NCI-H187 (cell line): ENCODE measurements at places on chromosomes 12 and 14.

GRCh38 chr12:112967306-112967705, 11.0 kb upstream of the OAS2 start:
- no peak for DNase-seq

DNA sequence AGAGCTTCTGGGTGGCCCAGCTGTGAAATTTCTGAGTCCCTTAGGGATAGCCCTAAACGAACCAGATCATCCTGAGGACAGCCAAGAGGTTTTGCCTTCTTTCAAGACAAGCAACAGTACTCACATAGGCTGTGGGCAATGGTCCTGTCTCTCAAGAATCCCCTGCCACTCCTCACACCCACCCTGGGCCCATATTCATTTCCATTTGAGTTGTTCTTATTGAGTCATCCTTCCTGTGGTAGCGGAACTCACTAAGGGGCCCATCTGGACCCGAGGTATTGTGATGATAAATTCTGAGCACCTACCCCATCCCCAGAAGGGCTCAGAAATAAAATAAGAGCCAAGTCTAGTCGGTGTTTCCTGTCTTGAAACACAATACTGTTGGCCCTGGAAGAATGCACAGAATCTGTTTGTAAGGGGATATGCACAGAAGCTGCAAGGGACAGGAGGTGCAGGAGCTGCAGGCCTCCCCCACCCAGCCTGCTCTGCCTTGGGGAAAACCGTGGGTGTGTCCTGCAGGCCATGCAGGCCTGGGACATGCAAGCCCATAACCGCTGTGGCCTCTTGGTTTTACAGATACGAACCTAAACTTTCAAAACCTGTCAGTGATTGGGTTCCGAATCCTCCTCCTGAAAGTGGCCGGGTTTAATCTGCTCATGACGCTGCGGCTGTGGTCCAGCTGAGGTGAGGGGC, 38.9 kb downstream of the DAD1 start:
- DNase-seq: no peak

DNA sequence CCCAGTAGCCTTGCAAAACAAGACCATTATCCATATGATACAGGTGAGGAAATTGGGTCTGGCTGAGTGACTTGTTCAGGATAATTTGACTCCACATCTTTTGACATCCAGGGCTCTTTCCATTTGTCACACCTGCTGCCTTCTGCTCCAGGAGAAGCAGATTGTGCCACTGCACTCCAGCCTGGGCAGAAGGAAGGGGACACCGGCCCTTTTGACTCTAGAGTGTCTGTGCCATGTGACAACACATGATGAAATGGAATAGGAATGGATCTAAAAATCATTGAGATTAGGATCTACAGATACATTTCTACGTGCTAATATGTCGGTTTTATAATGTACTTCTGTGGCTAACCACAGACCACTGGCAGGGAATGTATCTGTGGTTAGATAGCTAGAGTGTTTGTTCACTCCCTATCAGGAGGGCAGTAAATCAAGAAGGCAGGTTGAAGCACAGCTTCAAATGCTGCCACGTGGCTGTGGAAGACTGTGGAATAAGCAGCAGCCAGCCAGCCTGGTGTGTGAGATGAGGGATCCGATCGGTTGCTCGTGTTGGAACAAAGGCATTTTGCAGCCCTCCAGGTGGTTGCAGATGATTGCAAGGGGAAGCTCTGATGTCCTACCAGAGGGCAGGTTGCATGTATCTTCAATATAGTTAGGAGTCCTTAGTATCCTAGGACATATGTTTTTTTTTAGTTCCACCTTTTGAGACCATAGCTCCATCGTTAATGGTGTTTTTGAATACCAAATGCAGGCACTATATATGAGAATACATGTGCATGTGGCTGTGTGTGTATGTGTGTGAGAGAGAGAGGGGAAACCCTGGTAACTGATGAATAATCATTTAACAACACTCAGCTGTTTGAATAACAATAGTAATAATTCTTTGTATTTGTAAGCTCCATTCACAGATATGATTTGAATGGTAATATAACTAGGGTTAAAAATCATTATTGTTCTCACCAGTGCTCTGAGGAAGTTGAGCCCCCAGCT, 28.6 kb downstream of the EML1 start:
- peak; percentile 51 for DNase-seq

GRCh38 chr14:101173698-101174521, 270.4 kb upstream of the RTL1 start:
- DNase-seq: no peak

- no peak for DNase-seq
These were observed 32.9 kb downstream of the RIN3 start for GRCh38 chr14:92546347-92547053.

DNA sequence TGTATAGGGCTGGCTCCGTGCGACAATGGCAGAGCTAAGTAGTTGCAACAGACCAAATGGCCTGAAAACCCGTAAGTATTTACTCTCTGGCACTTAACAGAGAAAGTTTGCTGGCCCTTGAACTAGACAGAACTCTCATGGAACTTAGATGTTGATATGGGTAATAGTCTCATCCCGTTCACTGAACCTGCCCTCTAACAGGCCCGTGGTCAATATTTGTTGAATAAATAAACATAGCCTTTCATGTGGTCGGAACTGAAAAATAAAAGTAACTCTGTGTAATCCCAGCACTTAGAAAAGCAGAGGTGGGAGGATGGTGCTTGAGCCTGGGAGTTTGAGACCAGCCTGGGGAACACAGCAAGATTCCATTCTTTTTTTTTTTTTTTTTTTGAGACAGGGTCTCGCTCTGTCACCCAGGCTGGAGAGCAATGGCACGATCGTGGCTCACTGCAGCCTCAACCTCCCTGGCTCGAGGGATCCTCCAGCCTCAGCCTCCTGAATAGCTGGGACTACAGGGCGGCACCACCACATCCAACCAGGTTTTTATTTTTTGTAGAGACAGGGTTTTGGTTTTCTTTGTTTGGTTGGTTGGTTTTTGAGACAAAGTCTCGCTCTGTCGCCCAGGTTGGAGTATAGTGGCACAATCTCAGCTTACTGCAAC, 29.7 kb downstream of the KDM2B start:
- no peak for DNase-seq

- DNase-seq: no peak
These were observed 1.1 kb downstream of the LIN52 start for GRCh38 chr14:74085828-74086227.

DNA sequence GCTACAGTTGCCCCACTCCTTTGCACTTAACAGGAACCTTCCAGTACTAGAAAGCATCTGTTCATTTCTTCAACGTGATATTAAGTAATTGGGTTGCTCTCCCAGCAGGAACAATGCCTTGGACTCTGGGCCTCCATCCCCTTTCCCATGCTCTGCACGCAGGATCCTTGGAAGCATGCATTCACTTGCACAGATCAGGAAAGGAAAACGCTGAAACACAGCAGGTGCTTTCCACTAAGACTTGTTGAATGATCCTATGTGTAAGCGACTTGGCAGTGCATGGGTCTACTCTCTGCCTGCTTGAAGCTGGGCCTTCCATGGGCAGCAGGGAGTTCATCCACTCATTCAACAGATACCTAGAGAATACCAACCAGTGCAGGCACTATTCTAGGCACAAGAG, 2.3 kb downstream of the LTBP2 start:
- no peak for DNase-seq

- DNase-seq: no peak
These were observed 23.3 kb upstream of the SLC2A3 start for GRCh38 chr12:7959278-7959677.

DNA sequence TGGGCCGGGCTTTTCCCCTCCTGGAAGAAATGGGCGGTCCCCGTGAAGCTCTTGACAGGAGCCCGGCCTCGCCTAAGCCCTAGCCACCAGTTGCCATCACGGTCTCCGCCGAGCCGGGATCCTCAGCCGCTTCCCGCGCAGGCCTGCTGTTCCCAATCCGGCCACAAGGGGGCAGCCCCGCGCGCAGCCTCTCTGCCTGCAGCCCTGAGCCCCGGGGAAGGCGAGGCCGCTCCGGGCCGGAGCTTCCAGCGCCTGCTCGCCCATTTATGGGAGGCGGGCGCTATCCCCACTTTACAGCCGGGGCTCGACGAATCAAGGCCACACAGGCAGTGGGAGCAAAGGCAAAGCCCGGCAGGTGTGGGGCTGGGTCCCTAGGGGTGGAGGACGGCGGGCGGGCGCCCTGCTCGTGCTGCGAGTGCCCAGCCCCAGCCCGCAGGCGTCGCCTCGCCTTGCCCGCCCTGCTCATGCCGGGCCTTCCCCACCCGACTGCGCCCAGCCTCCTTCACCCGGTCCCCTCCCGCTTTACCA, 61.5 kb downstream of the LGMN start:
- DNase-seq: peak; percentile 80

DNA sequence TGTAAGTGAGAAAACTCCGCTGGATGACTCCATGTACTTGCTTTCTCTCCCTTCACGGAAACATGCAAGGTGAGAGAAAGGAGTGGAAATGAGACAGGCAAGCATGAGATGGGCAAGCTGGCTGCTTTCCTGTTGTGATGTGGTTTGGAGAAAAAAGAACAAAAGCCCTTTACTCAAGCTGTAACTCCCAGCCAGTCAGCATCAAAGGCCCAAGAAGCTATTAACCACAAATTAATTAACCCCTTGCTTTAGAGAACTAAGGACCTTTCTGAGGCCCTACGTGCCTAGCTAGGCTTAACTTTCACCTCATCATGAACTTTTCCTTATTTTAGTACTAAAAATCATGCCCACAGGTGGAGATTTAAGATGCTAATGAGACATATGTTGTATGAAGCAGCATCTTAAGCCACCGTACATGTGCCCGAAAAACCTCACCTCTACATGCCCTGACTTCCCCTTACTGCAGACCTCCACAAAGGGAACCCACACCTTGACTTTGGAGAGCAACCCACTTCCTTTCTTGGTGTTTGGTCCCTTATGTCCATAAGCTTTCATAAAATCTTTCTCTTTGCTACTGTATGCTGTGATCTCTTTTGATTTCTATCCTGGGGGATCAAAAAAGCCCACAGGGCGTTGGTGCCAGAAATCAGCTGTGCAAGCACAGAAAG, 87.0 kb downstream of the GALNT8 start:
- DNase-seq: no peak

GRCh38 chr14:104731320-104732294, 7.6 kb downstream of the ADSS1 start:
- no peak for DNase-seq

- DNase-seq: no peak
These were observed 45.8 kb downstream of the MIA2 start for GRCh38 chr14:39279515-39279914.

DNA sequence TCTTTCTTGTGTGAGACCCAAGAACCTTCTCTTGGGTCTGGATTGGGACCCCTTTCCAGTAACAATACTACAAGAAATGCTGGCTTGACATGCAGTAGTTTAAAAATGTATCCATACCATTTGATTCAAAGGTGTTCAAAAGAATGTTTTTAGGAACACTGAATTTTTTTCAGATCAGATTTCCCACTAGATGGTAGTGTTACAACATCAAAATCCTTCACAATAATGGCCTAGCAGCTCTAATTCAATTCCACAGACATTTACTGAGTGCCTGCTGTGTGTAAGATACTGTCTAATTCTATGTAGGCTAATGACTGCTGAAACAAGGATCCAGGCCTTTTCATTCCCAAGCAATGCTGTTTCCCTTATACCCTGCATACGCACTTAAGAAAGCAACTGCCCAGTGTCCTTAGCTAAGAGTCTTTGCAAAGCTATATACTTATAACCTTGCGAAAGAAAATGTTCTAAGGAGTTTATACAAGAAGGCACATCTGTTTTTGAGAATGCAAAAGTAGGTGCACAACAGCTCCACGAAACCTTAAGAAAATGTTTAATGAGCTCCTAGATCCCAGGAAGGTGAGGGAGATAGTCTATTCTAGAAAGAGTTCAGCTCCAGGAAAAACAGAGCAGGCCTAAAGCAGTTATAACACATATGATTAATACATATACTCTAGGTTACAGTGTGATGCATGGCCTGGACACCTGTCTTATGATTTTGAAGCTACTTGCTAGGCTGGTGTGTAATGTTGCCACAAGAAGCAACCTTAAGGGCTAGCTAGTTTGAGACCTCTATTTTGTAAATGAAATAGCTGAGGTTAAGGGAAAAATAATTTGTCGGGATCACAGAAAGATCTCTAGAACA, 50.9 kb upstream of the PKP2 start:
- DNase-seq: no peak

GRCh38 chr14:104135121-104135903, 3.1 kb upstream of the KIF26A start:
- DNase-seq: no peak

GRCh38 chr14:92005019-92005418, 34.8 kb downstream of the TRIP11 start:
- no peak for DNase-seq

GRCh38 chr14:78302841-78303240, 132.7 kb downstream of the NRXN3 start:
- no peak for DNase-seq

DNA sequence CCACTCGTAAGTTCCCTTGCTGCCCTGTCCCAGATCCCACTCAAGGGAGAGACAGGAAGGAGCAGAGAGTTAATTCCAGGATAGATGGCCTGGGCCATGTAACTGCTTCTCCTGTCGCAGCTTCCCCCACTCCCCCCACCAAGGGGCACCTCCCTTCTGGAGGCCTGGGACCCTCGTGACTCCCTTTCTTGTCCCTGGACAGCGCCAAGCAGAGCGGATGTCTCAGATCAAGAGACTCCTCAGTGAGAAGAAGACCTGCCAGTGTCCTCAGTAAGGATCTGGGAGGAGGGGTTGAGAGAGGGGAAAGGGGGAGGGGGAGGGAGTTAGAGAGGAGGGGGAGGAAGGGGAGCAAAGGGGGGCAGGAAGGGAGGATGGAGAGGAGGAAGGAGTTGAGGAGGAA, 3.0 kb upstream of the GPR162 start:
- DNase-seq: no peak

GRCh38 chr12:14982991-14983390, 10.1 kb downstream of the PDE6H start:
- no peak for DNase-seq

- DNase-seq: no peak
These were observed 261.9 kb downstream of the TMEM132D start for GRCh38 chr12:129641926-129642325.

DNA sequence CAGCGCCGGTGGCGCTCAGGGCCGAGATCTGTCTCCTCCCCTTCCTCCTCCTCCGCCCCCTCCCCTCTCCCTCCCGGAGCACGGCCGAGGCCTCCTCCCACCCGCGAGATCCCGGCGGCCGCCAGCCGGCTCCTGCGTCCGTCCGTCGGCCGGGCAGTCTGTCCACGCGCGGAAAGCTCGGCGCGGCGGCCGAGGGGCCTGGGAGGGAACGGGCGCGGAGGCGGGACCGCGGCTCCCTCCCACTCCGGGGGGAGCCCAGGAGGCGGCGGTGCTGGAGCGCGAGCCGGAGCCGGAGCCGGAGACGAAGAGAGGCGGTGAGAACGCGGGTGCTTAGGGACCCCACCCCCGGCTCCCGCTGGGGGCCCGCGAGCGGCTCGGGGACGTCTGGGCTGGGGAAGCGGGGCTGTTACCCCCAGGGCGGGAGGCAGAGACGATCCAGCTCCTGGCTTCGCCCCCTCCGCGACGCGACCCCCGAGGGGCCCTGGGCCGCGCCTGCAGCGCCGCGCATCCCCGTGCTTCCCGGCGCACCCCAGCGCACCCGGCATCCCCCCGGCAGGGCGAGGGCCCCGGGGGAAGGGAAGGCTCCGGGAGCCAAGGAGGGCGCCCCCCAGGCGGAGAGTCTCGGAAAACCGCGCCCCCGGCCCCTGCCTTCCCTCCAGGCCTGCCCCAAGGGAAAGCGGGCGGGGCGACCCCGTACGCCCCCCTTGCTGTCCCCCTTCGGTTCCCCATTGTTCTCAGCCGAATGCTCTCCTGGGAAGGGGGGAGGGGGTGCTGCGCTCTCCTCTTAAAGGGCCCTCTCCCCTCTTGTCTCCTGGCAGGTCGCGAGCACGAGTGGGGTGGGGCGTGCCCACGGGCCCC, at the start of gene DTX1:
Gene DTX1 (plus strand): TSS at position 100 of the 858 bp plus-strand sequence. CDS start 1,463 bp downstream, outside the sequence.
- no peak for DNase-seq
